Kidney tubule cell (primary cell): ENCODE measurements at places on chromosomes 3 and 15.
A peak's percentile ranks its signal among the peaks of the same experiment; 100 is the strongest.

DNA sequence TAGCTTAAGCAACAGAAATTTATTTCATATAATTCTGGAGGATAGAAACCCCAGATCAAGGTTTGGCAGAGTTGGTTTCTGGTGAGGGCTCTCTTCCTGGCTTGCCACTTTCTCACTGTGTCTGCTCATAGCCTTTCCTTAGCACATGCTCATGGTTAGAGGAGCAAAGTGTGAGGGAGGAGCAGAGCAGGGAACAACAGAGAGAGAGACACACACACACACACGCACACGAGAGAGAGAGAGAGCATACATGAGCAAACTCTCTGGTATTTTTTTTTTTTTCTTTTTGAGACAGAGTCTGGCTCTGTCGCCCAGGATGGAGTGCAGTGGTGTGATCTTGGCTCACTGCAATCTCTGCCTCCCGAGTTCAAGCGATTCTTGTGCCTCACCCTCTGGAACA, 36.8 kb upstream of the ZDHHC23 start:
- no peak for DNase-seq

DNA sequence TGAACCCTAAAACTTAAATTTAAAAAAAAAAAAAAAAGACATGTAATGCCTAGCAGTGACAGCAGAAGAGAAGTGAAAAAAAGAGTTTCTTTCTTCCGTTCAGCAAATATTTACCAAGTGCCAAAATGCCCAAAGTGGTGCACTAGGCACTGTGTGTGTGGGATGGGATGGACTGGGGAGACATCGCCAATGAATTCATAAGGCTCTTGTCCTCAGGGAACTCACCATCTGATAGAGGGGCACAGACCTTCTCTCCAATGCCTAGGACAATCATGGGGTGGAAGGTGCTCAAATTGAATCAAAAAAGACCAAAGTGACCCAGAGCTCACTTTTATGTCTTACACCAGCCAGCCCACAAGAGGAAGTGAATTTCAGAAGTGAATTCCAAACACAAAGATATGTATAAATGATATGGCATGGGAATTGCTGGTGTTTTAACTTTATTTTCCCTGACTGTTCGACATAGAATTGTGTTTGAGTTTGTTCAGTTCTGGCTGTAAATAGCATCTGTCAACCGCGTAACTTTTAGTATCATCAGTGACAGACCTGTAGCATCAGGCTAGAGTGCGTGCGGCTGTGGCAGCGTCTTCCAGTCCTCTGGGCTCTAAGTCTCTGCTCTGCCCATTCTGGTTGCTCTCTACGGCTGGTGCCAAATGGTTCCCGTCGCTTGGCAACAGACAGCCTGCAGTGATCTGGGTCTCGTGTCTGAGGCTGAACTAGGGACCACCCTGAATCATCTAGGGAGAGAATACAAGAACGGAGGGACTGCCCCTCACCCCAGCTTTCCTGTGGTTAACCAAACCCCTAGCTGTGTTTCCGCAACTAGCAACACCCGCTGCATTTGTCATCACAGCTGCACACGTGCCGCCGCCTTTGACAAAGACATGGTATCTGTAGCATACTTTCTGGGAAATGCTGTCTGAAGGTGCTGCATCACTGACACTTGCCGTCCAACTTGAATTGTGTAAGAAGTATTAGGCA, 154.0 kb upstream of the THBS1 start:
- peak; percentile 37 for DNase-seq

DNA sequence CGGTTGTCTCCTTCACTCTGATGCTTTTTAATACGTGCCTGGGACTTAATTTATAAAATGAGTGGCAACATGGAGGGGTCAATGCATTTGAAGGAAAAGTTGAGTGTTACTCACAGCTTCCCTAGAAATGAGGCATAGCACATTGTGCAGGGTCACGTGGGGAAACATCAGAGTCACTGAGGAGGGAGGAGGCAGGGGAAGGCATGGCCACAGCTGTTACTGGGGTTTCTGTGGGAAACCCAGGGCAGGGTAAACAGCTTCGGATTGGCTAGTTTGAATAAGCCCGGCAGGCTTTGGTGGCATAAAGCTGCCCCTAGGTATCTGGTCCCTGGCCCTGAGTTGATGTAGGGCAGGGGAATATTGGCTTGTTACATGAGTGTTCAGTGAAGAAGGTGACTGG, 98.9 kb upstream of the ST8SIA2 start:
- DNase-seq = no peak

GRCh38 chr3:16395212-16395611, 118.3 kb downstream of the RFTN1 start:
- no peak for DNase-seq

DNA sequence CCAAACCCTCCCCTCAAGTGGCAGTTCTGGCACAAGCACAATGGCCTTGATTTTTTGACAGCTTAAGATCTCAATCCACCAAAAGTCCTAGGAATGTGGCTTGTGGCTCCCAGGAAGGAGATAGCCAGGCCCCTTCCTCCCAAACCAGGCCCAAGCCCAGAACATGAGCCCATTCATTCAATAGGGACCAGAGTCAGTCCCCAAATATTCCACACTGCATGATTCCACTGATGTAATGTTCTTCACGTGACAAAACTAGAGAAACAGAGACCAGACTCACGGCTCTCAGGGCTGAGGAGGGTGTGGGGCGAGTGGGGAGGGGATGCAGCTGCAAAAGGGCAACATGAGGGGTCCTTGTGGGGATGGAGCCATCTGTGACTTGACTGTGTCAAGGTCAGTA, 25.5 kb downstream of the ABTB1 start:
- DNase-seq = no peak

DNA sequence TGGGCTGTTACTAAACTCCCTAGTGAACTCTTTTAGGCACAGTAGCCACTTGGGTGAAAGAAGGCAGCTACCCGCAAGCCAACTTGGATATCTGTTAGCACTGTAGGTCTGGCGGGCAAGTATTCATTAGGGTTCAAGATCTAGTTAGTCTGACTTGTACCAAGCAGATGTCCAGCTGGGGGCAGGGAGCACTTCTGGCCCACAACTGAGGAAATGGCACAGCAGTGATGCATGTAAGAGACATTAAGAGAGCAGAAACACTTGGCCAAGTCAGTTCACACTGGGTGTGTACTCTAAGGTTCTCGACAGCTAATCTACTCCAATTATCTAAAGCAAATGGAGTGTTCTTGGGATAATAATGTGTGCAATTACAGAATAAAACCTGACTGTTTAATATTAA, 131.7 kb downstream of the CTNNB1 start:
- no peak for DNase-seq

- DNase-seq = peak; percentile 35
Observed at GRCh38 chr3:47849699-47850563, 47.0 kb downstream of the DHX30 start.

DNA sequence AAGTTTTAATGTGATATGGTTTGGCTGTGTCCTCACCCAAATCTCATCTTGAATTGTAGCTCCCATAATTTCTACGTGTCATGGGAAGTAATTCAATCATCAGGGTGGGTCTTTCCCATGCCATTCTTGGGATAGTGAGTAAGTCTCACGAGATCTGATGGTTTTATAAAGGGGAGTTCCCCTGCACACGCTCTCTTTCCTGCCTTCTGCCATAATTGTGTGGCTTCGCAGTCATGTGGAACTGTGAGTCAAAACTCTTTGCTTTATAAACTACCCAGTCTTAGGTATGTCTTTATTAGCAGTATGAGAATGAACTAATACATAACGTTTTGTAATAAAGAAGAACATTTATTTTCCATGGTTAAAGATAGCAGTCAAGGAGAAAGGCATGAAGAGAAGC, 39.2 kb upstream of the GOLIM4 start:
- DNase-seq = peak; percentile 47

- no peak for DNase-seq
Observed at GRCh38 chr3:46369151-46369550, 1.6 kb upstream of the CCR5 start.

- no peak for DNase-seq
Observed at GRCh38 chr3:99933971-99934750, 116.5 kb downstream of the CMSS1 start.

GRCh38 chr3:110859336-110859735, 212.3 kb upstream of the NECTIN3 start:
- no peak for DNase-seq

- DNase-seq = no peak
Observed at GRCh38 chr3:160478338-160478737, 28.8 kb upstream of the TRIM59 start.

- peak; percentile 9 for DNase-seq
Observed at GRCh38 chr3:143538577-143538981, 309.7 kb downstream of the SLC9A9 start.

- peak; percentile 81 for DNase-seq
Observed at GRCh38 chr3:182412066-182412465, 381.2 kb upstream of the ATP11B start.

DNA sequence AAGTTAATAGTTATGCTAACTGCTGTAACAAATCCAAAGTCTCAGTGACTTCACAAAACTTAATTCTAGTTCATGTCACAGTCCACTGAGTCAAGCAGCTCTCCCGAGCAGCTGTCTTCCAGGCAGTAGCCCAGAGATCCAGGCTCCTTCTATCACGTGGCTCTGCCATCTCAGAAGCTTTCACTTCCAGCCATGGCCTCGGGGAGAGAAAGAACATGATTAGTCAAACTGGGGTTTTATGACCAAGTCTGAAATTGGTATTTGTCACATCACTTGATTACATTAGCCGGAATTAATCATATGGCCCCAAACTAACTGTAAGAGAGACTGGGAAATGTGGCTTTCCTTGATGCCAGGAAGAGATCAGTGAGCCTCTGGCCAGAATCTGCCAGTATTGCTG, 70.2 kb upstream of the DGKG start:
- peak; percentile 79 for DNase-seq

- DNase-seq = peak; percentile 18
Observed at GRCh38 chr3:52891615-52892081, 5.7 kb downstream of the STIMATE start.

- DNase-seq = no peak
Observed at GRCh38 chr15:51460796-51461195, 119.3 kb downstream of the GLDN start.

GRCh38 chr3:187802203-187802927, 57.1 kb upstream of the BCL6 start:
- DNase-seq = no peak

GRCh38 chr3:123692041-123692440, 107.2 kb upstream of the HACD2 start:
- DNase-seq = peak; percentile 32

GRCh38 chr3:162525066-162525742, 1028.6 kb downstream of the OTOL1 start:
- DNase-seq = peak; percentile 39
